ENCODE measurements at places on chromosomes 7 and 10.
A peak's percentile ranks its signal among the peaks of the same experiment; 100 is the strongest.

DNA sequence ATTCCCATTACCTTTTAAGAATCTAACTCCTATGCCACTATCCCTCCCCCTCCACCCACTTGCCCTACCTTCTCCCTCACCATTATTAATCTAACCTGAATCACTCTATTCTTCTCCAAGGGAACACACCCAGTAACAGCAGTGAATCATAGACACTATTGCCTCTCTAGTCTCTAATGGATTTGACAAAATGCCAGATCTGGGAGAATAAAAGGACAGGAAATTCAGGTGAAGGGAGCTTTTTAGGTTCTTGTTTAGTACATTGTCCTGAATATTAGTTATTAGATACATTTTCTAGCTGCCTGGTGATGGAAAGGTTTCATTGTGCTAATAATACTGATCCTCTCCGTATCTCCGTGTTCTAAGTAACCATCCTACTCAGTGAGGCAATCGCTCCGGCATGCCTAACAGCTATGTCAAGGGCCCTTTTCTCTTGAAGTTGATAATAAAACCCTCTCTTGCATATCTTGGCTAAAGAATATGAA lies 4.1 kb upstream of the SFR1 start:
- DNase-seq, result no peak

DNA sequence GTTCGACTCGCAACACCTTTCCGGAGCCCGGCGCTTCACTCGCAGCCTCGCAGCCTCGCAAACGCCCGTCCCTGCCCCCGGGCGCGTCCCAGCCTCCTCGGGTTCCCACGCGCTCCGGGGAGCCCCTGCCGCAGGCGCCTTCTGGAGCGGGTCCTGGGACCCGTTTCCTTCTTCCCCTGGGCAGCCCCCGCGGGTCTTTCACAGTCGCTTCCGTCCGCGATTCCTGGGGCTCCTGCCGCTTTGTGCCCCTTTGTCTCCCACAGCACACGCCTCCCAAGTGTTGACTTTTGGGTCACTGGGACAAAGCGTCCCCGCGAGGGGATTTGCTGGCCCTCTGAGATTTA lies 140.7 kb downstream of the DYNC2I1 start:
- DNase-seq, result no peak

GRCh38 chr10:68550747-68551411 lies 9.3 kb upstream of the TET1 start:
- no peak for DNase-seq

DNA sequence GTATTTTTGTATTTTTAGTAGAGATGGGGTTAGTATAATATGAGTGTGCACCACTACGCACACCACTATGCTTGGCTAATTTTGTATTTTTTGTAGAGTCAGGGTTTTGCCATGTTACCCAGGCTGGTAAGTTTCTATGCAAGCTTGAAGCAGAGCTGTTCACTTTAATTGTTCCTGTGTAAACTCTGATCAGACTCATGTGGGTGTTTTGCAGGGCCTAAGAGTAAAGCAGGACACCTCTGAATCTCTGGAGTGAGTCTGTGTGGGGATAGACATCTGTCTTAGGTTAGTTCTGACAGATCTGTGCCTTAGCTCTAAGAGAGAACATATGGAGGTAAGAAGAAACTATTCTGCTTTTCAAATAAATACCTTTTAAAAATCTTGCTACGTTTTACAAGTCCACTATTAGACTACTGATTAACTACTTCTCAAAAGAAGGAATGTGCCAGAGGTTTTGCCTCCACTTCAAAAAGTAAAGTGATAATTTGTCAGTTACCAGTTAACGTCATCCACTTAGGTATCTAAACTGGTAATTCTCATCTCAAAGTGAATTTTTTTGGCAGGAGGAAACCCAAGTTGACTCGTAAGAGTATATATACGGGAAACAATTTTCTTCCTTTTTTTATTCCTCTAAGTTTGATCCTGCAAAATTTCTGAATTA lies 1.1 kb downstream of the COL17A1 start:
- no peak for DNase-seq

DNA sequence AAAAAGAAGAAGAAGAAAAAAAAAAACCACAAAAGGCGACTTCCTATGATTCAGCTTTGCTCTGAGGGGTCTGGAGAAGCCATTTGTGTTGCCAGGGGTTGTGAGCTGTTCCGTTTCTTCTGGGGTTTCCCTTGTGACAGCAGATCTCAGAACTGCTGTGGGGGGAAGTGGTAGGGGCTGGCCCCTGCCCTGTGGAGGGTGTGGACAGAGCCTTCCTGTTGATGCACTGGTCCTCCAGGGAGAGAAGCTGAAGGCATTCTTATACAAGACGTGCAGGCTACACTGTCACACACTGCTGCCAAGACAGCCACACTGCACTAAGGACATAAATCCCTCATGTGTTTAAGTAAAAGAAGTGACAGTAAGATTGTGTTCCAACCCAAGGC lies 17.3 kb upstream of the CSGALNACT2 start:
- peak; percentile 39 for DNase-seq

GRCh38 chr7:77687747-77688144 lies 8.5 kb upstream of the RSBN1L start:
- peak; percentile 25 for DNase-seq

GRCh38 chr10:89171263-89171872 lies 35.7 kb downstream of the CH25H start:
- no peak for DNase-seq

DNA sequence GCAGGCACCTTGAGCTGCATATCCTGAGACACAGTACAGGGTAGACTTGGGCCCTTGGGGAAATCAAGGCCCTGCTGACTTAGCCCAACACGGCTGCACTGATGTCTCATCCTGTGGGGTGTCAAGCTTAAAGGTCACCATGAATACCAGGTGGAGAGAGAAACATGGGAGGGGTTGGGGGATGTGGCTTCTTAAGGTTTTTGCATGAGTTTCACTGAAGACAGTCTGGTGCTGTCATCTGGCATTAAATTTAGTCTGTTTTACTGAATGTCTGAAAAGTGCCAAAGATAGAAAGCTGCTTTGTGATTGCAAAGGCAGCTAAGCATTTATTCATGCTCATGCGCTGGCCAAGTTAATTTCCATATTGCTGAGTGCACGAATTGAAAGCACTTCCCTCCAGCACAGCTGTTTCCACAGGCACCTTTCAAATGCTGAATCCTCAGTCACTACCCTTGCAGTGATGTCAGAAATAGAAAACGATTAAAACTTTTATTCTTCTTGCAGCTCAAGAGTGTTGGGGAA lies 102.1 kb downstream of the OSBPL3 start:
- DNase-seq, result no peak

DNA sequence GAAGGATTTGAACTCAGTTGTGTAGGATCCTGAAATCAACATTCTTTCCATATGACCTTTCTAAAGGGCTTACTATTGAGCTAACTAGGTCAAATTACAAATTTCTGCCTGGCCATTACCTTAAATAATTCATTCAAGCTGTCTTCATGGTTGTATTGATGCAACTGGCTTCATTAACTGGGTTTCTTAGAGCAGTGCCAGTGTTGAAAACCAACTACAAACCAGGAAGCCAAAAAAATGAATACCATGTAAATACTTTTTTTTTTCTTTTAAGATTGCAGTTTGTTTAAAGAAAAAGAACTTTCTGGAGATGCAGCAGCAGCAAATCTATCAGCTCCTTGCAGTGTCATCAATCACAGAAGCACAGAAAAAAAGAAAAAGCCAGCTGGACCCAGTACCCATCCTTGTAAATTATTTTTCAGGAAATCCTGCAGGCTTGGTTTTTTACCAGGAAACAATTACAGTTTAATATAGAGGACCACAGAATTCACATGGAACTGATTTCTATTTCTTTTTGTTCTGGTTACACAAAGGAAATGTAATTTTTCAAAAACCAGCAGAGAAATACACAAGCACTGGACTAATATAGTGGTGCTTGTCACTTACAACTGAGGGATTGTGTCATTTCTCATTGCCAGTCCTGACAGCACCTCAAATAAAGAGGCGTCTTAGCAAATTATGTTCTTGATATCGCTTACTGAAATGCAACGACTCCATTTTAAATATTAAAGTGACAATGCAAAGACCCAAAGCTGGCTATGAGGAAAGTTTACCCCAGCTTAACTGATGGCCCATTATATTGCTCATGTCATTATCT lies 131.9 kb downstream of the TMEM26 start:
- DNase-seq, result no peak

DNA sequence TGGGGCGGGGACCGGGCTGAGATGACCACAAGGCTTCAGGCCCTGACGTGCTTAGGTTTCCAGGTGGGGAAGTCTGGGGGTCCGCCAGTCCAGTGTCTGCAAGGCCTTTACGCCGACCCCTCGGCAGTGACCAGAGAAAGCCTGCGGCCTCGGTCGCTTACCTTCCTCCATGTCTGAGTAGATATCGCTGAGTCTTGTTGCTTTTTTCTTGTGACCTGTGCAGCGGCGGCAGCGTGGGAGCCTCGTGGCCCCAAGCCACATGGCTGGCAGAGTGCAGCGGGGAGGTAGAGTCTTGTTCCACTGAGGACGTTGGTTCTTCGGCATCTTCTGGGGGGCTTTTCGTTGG lies 329 bp downstream of the NOLC1 start:
- DNase-seq, result peak; percentile 49

DNA sequence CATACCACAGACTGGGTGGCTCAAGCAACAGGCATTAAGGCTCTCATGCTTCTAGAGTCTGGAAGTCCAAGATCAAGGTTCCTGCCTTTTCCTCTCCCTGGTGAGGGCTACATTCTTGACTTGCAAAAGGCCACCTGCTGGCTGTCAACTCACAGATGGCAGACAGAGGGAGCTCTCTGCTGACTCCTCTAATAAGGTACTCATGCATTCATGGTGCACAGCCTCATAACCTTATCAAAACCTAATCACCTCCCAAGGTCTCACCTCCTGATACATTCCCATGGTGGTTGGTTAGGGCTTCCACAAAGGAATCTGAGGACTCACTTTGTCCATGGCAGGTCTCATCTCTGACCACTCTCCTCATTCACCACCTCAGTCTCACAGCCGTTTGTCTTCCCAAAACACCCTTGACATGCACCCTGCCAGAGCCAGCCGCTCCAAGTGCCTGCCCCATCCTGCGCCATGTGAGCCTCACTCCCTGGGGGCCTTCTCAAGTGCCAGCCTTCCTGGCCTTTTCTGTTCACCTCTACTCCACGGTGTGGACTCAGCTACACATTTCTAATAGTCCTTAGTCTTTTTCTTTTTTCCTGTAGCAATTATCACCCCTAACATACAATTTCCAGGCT lies 400.3 kb upstream of the ADARB2 start:
- no peak for DNase-seq

DNA sequence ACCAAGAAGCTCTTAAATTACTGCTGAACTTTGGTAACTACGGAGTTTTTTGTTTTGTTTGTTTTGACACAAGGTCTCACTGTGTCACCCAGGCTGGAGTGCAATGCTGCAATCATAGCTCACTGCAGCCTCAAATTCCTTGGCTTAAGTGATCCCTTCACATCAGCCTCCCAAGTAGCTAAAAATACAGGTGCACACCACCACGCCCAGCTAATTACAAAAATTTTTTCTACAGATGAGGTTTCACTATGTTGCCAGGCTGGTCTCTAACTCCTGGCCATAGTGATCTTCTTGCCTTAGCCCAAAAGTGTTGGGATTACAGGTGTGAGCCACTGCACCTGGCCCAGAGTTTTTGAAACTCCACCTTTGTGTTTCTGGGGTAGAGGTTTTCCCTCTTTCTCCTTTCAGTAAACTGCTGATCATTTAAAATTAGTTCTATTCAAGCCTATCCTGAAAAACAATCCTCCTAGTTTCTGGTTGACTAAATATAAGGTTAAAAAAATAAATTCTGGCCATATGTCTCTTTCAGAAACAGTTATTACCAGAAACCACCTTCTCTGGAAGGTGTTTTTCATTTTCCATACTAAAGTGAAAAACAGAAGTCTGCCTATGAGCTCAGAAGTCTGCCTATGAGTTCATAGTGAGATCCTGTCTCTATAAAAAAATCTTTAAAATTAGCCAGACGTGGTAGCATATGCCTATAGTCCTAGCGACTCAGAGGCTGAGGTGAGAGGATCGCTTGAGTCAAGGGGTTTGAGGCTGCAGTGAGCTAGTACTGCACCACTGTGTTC lies 63.9 kb downstream of the VOPP1 start:
- DNase-seq, result no peak

DNA sequence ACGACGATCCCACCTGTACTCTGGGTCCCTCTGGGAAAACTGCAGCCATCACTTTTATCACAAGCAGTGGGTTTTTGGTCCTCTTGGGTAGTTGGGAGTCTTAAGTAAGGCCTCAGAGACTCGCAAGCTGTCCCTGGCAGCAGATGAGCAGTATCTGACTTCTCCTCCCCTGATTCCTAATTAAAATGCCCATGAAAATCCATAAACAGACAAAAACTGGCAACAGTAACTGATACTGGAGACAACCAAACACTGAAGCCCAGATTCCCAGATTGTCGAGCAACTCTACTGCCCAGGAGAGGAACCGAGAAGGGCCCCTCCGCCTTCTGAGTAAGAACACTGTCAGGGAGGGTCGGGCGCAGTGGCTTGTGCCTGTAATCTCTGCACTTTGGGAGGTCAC lies 333.8 kb downstream of the CALN1 start:
- no peak for DNase-seq

- DNase-seq, result no peak
Measured at GRCh38 chr7:100401811-100402210, 26.7 kb downstream of the ZCWPW1 start.

GRCh38 chr10:58843760-58844159 lies 331.1 kb downstream of the BICC1 start:
- no peak for DNase-seq

DNA sequence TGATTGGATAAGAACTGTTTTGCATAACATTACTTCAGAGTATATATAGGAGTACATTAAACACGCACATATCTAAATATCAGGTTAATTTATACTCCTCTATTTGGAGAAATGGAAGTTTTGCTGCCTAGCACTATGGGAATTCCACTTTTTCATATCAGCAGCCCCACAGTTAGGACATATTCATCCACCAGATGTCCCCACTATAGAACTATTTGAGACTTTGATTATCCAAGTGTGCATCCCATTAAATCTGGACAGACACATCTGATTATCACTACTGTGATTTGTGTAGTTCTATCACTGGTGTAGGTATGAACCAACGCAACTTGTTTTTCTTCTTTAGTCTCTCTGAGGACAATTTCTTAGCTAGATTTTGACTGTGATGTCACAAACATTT lies 345.7 kb downstream of the THSD7A start:
- DNase-seq, result no peak

DNA sequence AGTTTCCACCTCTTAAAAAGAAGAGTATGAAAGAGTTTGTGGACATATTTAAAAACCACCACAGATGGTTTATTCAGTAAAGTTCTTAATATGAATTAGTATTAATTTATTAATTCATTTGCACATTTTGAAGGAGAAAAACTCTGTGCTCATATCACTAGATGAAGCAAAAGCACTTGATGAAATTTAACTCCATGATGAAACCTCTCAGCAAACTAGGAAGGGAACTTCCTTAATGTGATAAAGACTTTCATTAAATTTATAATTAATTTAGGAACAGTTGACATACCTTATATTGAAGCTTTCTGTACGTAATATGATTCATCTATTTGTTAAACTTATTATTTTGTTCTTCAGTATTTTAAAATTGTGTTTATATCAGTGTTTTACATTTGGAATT lies 99.4 kb downstream of the MMRN2 start:
- no peak for DNase-seq

DNA sequence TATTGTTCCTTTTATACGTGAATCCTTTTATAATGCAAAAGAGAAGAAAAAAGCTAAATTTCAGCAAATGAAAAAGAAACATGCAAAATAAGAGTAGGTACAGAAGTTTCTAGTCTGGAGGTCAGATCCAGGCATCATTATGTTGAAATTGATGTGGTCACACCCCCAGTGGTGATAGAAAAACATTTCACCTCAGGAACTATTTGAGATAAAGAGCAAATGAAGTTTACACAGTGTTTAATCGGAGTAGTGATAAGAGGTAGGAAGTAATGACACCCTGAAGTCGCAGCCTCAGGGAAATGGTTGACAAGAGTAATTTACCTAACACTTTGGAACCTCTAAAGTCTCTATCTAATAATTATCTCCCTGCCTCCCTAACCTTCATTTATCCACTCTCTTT lies 536.0 kb upstream of the STEAP1 start:
- DNase-seq, result no peak
